ENCODE measurements at places on chromosomes 13 and 19.

DNA sequence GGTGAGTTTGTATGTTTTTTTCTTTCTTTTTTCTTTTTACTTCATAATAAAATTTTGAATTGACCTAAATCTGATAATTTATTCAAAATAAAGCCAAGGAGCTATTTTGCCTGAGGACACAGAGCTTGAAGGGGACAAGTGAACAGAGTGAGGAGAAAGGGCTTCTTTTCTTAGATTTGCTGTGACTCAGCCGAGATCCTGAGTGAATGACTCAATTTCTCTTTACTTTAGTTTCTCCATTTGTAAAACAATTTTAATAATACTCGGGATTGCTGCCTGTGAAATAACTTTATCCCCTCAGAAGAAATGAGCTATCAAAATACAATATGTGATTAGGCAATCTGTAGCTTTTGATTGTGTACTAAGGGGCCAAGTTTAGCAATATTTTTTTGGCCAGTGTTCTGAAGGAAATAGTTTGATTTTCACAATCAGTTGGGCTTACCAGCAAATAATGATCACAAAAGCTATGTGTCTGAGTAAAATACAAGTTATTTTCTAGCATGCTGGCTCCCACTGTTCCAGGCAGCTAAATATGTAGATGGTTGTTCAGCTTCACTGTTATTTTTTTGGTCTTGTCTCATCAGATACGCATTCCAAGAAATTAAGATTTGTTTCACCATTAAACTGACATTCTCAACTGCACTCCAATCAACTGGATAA lies 437.5 kb downstream of the FGF9 start:
- no peak for DNase-seq

DNA sequence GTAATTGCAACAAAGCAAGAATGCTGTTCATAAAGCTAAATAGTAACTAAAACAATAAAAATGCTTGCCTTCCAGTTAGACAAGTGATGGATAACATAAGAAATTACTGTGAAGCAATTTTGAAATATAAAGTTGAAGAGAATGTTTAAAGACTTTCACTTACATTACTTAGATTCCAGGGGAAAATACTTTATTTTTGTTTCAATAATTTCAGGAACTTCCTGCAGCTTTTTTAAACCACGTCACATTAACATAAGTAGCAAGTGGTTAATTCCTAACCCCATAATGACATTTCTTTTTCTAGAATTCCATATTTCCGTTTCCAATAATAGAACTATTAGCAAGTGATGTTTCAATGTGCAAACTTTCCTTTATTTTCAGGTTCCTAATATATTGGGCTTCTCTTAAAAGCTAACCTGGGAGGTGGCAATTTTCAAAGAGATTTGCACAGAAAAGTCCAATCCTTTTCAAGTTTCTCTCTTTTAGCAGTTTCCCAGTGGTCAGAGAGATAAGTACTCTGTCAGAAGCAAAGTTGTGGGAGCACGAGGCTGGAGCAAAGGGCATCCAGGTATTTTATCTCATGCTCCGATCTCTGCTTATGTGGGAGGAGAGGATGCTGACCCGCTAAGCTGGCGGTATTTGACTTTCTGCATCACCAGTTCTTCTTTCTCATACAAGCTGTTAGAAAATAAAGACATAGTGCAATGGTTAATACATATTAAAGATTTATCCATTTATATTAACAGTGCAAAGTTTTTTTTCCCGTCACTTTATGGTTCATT lies 1025.3 kb downstream of the EFNB2 start:
- peak; percentile 15 for DNase-seq

GRCh38 chr13:110259651-110260050 lies 47.3 kb downstream of the COL4A1 start:
- DNase-seq, result peak; percentile 50

- peak; percentile 5 for DNase-seq
Observed at GRCh38 chr19:35797663-35798062, 15.0 kb downstream of the PRODH2 start.

DNA sequence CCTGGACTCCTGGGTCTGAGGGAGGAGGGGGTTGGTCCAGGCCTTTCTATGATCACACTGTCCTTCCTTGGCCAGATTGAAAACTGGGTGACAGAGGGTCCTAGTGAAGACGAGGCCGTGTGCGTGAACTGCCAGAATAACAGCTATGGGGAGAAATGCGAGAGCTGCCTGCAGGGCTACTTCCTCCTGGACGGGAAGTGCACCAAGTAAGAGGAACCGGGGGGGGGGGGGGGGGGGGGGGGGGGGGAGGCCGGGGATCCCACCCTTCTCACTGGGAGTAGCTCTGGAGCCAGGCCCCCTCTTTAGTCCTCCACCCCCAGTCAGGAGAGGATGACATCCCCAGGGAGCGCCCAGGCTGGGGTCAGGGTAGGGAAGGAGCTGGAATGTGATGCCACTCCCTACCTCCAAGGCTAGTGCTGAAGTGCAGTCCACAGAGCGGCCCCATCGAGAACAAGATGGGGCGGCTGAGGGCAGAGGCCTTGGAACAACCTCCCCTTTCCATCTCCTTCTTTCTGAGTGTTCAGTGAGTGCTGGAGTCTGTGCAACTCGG lies 19.4 kb downstream of the CNFN start:
- DNase-seq, result no peak

GRCh38 chr13:103033999-103034398 lies 32.2 kb downstream of the SLC10A2 start:
- DNase-seq, result no peak

DNA sequence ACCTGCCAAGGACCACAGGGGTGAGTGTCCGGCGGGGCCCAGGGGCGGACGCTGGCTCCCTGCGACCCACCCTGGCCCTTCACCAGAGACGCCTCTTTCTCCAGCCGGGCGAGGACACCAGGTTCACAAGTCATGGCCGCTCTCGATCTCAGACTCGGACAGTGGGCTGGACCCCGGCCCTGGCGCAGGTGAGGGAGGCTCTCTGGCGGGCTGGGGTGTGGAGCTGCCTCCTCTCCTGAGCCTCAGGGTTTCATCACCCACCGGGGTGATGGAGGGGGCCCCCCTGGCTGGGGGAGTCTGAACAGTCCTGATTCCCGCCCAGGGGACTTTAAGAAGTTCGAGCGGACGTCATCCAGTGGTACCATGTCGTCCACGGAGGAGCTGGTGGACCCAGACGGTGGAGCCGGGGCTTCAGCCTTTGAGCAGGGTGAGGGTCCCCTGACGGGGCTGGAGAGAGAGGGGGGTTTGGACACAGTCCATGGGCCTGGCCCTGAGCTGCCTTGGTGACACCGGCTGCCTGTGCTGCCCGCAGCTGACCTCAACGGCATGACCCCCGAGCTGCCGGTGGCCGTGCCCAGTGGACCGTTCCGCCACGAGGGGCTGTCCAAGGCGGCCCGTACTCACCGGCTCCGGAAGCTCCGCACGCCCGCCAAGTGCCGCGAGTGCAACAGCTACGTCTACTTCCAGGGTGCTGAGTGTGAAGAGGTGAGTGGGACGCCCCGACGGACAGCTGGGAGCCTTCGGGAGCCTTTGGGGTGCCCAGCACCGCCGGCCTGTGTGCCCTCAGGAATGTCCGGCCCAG lies 13.6 kb downstream of the ARHGAP45 start:
- DNase-seq, result no peak

DNA sequence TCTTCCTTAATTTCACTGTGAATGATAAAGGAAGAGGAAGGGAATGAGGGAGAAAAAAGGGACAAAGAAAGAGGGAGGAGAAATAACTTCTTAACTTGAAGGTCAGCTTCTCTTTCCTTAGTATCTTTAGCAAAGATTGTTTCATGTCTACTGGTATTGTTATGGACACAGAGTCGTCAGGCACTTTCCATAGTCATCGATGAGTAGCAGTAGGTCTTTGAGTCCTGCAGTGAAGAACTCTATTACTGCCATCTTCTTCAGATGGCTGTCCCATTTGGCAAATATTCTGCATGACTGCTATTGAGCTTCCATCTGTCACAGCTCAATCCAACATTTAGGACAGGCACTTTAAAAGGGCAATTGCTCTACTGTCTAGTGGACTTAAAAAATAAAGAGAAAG lies 2463.1 kb downstream of the PCDH9 start:
- no peak for DNase-seq

GRCh38 chr19:17883627-17884410 lies 12.1 kb downstream of the SLC5A5 start:
- no peak for DNase-seq

DNA sequence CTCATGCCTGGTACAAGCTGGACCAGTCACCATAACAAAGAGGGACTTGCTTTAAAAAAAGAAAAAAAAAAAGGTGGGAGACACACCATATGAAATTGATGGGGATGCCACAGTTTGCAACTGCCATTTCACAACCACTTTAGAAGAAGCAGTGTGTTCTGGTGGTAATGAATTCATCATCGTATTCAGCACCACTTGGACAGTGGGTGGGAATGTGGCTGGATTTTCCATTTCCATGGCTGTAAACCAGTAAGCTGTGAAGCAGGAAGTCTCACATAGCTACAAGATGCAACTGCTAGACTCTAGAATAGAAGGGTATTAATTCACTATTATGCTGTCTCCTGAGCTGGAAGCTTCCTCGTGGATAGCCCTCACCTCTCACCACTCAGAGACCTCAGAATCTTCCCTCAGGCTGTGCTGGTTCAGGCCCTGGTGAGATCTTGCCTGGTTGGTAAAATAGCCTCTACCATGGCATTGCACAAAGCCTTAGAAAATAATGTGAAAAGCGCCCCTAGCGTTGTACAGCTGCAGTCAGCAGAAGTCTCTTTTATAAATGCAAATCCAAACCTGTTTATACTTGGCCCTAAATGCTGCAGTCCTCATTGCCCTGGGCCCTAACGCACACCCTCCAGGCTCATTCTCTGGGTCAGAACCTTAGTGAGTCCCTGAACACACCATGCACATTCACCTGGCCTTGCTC lies 150.7 kb downstream of the KCTD15 start:
- peak; percentile 1 for DNase-seq

GRCh38 chr13:101746513-101746912 lies 294.0 kb downstream of the ITGBL1 start:
- no peak for DNase-seq

DNA sequence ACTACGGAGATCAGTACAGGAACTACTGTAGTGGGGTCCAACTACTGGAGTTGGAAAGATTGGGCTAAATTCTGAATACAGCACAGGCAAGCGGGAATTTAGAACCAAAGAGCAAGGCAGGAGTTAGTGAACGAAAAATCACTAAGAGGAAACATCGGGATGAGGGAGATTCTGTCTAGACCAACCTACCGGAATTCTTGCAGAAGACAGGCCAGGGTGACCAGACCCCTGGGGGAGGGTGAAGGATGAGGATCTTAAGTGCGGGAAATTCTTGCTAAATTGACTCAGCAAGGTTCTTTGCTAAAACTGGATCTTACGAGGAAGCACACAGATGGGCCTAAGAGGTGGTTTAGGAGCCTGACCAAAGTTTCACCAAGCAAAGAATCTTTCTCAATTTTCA lies 13.2 kb upstream of the PSPC1 start:
- DNase-seq, result no peak

- no peak for DNase-seq
Observed at GRCh38 chr19:2546128-2547032, 70.5 kb downstream of the GADD45B start.

- peak; percentile 54 for DNase-seq
Observed at GRCh38 chr19:57850553-57851017, 926 bp downstream of the ZNF587 start.

GRCh38 chr19:29285878-29286277 lies 72.9 kb upstream of the UQCRFS1 start:
- no peak for DNase-seq

DNA sequence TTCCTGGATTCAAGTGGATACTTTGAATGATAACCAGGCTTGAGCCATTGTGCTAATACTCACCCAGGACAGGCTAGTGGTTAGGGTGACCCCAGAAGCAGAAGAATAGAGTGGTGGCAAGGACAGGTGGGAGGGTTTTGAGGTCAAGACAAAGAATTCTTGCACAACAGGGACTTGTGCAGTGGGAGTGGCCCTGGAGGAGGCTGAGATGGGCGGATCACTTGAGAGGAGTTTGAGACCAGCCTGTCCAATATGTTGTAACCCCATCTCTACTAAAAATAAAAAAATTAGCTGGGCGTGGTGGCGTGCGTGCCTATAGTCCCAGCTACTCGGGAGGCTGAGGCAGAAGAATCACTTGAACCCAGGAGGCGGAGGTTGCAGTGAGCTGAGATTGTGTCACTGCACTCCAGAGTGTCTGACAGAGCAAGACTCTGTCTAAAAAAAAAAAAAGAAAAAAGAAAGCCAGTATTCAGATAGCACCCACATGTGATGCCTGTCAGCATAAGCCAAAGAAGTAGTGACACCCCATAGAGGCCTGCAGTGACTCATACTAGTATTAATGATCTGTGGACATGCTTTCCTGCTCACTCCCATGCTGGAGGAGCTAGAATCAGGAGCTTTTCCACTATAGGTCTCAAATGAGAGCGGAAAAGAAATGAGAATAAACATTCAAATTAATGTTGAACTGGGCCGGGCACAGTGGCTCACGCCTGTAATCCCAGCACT lies 78.7 kb downstream of the RNF17 start:
- DNase-seq, result peak; percentile 10

DNA sequence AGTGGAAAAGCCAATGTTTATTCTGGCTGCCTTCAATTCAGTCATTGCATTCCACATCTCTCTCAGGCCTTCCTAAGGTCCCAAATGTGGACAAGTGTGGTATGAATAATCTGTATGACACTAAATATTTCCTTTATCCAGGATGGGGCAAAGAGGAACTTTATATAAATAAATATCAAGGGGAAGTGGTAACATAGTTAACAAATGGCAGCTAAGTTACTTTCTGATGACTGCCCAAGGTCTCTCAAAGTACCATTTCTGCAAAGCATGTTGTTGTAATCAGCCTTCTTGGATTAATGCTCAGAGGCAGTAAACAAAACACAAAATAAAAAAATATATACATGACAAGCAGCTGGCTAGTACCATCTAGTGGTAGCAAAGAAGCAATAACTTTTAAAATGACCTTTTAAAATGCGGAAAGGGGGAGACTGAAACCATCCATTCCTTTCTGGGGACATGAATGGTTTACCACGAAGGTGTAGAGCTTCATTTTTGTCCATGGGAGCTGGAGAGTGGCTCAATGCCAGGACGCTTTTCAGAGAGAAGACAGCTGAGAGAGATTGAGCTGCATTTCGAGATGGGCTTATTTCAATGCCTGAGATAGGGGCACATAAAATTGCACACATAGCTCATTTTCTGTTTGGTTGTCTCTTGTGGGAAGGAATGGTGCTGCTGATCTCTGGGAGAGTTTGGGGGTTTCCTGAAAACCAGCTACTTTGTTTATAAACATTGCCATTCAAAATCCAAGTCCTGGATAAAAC lies 259.2 kb downstream of the RFC3 start:
- peak; percentile 74 for DNase-seq

- DNase-seq, result no peak
Observed at GRCh38 chr13:59607780-59608233, 555.9 kb downstream of the DIAPH3 start.

DNA sequence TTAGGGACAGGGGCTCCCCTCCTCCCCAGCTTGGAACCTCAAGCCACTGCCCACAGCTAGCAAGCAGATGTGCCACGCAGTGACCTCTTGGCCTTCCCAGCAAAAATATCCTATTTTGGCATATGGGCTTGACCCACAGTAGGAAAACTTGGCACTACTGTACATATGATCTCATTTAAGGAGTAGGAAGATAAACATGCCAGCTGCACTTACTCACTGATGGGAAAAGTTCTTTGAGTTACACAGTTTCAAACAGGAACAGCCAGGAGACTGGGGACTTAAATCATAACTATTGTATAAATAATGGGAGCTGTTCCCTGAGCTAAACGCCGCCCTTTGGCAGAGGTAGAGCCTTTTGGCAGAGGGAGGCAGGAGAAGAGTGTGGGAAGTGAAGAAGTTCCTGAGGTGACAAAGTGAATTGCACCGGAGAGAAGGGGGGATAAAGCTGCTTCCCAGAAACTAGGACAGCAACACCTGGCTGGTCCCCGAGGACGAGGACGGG lies 6.1 kb downstream of the SACS start:
- peak; percentile 75 for DNase-seq
